Stimulated activated CD4-positive, alpha-beta T cell treated with anti-CD3 and anti-CD28 coated beads, Interleukin-1b, Interleukin-23, amount 100 ng/mL, for 4 hours (primary cell): ENCODE measurements at places on chromosomes 6 and 20.

GRCh38 chr20:24361541-24361940 is 107.9 kb upstream of the SYNDIG1 start:
- no peak for DNase-seq

DNA sequence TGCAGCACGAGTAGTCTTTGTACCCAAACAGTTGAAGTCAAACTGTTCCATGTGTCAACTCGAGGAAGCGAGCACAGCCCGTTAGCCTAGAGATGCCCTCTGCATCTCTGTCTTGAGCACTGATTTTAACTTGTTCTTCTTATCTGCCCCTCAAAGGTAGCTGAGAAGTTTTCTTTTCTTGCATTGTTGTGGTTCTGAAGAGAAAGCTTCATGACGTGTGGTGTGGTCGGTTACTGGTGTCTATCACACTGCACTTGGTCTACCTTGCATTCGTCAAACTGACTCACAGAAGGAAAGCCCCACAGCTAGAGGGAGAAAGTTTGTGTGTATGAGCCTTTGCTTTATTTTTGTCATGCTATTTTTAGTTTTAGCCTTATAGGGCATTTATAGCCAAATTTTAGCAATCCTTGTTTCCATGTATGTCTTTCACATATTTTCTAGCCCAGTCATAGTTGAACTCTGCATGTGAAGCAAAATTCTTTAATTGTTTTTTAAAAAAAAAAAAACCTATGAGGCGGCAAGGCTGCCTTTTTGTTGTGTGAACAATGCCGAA is 115.1 kb downstream of the JAG1 start:
- no peak for DNase-seq

GRCh38 chr6:137767911-137768690 is 99.0 kb upstream of the TNFAIP3 start:
- no peak for DNase-seq

- no peak for DNase-seq
Measured at GRCh38 chr20:46607849-46608497, 43.3 kb downstream of the SLC13A3 start.

DNA sequence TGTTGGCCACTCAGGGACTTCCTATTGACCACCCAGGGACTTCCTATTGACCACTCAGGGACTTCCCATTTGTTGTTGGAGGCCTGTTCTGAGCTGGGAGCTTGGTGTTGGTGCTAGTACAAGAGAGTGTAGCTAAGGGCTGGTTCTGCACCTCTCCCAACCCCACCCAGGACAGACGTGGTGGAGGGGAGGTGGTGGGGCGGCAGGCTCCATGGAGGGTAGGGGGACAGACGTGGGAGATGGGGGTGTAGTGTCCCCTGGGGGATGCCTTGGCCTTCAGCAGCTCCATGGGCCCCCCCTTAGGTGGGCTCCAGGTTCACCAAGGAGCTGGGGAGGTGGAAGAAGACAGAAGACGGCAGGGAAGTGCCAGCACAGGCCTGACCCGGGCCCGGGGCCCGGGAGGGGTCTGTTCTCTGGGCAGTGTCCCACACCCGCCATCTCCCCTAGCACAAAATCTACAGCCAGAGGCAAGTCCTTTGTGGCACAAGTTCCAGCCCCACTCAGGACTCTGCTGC is 33.9 kb downstream of the CHRNA4 start:
- DNase-seq = no peak

GRCh38 chr6:46352541-46353268 is 138.5 kb downstream of the RCAN2 start:
- DNase-seq = no peak
